ENCODE measurements at places on chromosomes 5 and 9.
A peak's percentile ranks its signal among the peaks of the same experiment; 100 is the strongest.

DNA sequence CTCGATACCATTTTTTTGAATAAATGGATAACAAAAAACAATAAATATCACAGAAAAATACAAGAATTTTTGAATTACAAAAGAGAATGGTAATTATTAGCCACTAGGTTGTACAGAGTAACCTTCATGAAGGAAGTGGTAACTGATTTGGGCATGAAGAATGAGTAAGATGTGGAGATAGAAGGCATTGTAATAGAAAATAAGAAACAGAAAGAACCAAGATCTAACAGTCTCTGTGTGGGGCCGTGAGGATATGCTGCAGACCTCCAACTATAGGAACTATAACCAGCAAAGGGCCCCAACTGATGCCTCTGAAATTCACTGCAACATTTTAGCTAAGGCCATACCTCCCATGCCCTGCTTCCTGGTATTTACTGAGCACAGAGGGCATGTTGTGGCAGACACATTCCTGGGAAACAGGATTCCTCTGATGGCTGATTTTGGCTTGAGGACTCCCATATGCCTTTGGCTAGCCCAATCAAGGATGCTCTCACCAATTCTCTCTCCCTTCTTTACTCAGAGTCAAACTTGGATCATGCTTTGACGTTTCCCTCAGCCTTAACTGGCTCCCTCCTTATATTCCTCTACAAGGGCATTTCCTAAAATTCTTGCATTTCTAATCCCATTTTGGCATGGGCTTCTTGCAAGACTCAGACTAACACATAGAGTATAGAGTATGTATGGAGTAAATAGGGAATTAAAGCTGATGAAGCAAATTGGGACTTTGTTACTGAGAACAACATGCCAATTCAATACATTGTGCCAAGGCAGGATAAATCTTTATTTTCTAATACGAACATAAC is 208.9 kb downstream of the PDE4D start:
- H3K4me1 ChIP-seq = no peaks in the 10 kb centered on the region
- no peak overlapping the region for H3K4me3 ChIP-seq
- H3K27me3 ChIP-seq = no peaks in the 10 kb centered on the region
- no peak overlapping the region for H3K27ac ChIP-seq

DNA sequence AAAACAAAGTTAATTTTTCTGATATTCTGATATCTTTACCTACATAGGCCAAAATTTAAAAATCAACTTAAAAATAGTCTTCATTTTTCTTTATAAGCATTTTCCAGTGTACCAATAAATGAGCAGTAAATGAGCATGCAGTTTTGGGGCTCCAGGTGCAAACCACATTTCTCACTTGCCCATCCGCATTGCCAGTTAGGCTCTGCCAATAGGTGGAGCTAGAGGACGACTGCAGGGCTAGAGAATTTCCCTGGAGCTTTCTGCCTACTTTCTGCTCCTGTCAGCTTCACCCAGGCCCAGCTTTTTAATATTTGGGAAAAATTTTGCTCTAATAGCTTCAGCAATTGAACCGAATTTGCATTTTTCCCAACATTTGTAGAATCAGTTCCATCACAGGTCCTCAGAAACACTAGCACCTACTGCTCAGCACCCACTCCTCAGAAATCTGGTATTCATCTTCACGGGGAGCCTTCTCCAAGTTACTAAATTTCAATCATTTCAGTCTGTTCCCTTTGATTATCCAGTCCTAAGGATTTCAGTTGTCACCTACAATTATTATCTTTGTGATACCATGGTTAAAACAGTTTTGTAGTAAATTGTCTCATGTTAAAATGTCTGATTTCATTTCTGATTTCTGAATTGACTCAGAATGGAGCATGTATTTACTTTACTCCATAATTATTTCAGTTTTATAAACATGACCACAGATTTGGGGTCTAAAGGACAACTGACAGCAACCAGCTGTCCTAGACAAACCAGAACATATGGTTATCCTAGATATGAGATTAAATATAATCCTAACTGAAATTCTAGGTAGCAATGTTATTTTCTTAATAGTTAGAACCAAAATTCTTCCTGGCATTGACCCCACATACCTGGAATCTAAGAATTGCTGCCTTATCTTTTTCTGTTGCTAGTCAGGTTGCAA is 104.6 kb upstream of the FAM174A start:
- no peak overlapping the region for H3K4me3 ChIP-seq
- H3K27ac ChIP-seq = no peak overlapping the region
- no peak for DNase-seq
- H3K36me3 ChIP-seq = no peaks in the 10 kb centered on the region

DNA sequence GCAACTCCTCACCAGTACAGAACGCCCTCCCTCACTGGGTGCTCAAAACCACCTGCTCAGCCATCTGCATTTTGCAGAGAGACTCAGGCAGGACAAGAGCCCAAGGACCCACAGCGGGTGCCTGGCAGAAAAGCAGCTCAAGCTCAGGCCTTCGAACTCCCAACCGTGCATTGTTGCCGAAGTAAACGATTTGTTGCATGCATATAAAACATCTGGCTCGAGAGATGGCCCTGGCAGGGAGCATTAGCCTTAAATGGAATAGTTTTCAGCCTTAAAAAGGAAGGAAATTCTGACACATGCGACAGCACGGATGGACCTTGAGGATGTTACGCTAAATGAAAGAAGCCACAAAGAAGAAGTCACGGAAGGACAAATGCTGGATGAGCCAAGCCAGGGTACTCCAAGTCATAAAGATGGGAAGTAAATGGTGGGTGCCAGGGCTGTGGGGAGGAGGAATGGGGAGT is 160.4 kb upstream of the PHYKPL start:
- DNase-seq = no peak
- no peaks in the 10 kb centered on the region for H3K27me3 ChIP-seq
- no peak overlapping the region for H3K4me3 ChIP-seq
- H3K4me1 ChIP-seq = peaks cover 9% of the 10 kb centered on the region
- no peaks in the 10 kb centered on the region for H3K36me3 ChIP-seq

GRCh38 chr5:163347671-163348070 is 89.7 kb upstream of the CCNG1 start:
- no peaks in the 10 kb centered on the region for H3K27me3 ChIP-seq
- H3K36me3 ChIP-seq = no peaks in the 10 kb centered on the region
- no peak for DNase-seq
- H3K4me3 ChIP-seq = no peak overlapping the region
- H3K4me1 ChIP-seq = no peaks in the 10 kb centered on the region

DNA sequence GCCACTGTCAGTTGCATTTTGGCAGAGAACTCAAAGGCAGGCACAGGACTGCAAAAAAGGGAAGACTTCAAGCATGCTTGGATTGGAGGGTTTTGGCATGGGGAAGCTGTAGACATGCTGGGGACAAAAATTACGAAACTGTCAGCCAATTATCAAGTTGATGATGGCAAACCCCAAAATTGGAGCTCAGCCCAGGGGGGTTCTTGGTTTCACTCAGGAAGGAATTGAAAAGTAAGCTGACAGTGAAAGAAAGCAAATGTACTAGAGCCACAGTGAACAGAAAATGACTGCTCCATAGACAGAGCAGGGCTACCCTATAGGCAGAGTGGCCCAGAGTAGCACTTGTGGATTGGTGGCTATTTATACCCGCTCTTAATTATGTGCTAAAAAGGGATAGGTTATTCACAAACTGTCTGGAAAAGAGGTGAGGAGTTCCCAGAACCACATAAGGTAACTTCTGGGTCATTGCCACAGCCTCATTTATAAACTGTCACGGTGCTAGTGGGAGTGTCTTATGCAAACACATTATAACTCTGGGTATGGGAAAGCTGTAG is 14.6 kb upstream of the CFAP95 start:
- H3K4me3 ChIP-seq = no peak overlapping the region
- H3K36me3 ChIP-seq = no peaks in the 10 kb centered on the region
- no peaks in the 10 kb centered on the region for H3K4me1 ChIP-seq
- no peak overlapping the region for H3K27ac ChIP-seq
- H3K27me3 ChIP-seq = no peaks in the 10 kb centered on the region

GRCh38 chr5:122091936-122092600 is 14.0 kb upstream of the LOX start:
- H3K27me3 ChIP-seq = no peaks in the 10 kb centered on the region
- DNase-seq = no peak
- H3K4me3 ChIP-seq = no peak overlapping the region
- no peak overlapping the region for H3K27ac ChIP-seq
- H3K36me3 ChIP-seq = no peaks in the 10 kb centered on the region
- H3K4me1 ChIP-seq = no peaks in the 10 kb centered on the region

DNA sequence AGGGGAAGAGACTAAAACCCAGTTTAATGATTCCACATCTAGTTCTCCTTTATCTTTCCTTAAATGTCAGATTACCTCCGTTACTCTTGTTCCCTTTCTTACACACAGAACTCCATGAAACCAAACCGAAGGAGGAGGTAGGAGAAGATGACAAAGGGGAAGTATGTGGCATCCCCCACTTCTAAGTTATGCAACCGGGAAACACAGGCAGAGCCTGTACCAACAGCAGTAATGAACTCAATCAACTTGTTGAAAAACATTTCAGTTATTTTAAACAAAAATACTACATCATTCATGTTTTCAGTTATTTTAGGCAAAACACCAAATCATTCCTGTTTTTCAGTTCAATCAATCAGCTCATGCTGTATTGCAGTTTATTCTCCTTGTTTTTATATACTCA is 101.8 kb downstream of the PCSK1 start:
- no peak for DNase-seq
- H3K27ac ChIP-seq = no peak overlapping the region
- no peak overlapping the region for H3K4me3 ChIP-seq
- no peaks in the 10 kb centered on the region for H3K4me1 ChIP-seq
- H3K36me3 ChIP-seq = no peaks in the 10 kb centered on the region

DNA sequence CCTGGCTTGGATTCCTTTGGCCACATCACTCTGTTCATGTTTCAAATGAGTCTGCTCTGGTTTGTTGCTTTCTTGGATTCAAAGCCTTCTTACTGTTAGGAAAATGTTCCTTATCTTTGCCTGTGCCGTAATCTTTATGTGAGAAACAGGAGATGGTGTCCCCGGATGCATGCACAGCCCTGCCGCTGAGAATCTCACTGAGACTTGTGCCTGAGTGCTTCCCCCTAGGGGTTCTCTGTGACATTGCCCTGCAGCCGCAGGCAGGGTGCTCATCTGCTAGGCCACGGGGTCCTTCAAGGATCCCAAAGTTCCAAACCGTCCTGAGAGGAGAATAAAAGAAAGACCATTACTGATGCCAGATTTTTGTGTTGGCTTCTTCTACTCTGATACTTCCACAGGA is 81.4 kb upstream of the ANKRD55 start:
- H3K4me1 ChIP-seq = no peaks in the 10 kb centered on the region
- H3K27me3 ChIP-seq = no peaks in the 10 kb centered on the region
- DNase-seq = no peak

GRCh38 chr5:93519740-93520139 is 61.3 kb downstream of the NR2F1-AS1 start:
- no peaks in the 10 kb centered on the region for H3K27me3 ChIP-seq
- DNase-seq = no peak
- no peaks in the 10 kb centered on the region for H3K4me1 ChIP-seq
- H3K36me3 ChIP-seq = no peaks in the 10 kb centered on the region
- H3K4me3 ChIP-seq = no peak overlapping the region

GRCh38 chr5:95102687-95103086 is 182.2 kb downstream of the MCTP1 start:
- H3K4me1 ChIP-seq = no peaks in the 10 kb centered on the region
- no peaks in the 10 kb centered on the region for H3K27me3 ChIP-seq
- no peaks in the 10 kb centered on the region for H3K36me3 ChIP-seq
- no peak for DNase-seq
- no peak overlapping the region for H3K27ac ChIP-seq
- no peak overlapping the region for H3K4me3 ChIP-seq

DNA sequence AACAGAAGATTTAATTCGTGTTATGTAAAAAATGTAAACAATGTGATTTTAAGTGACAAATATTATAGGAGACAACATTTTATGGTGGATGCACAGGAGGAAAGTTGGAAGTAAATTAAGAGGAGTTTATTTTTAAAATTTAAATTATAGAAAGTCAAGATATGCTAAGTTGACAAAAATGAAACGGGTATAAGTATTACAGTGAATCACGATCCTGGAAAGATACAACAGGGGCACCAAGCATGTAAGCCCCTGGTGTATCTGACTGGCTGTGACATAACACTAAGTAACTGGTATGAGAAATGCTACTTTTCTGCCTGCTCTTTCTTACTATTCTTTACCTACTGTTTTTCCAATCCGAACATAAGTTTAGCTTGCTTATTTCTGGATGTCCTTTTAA is 419.8 kb upstream of the CHD1 start:
- no peak overlapping the region for H3K27ac ChIP-seq
- H3K27me3 ChIP-seq = no peaks in the 10 kb centered on the region
- no peak for DNase-seq
- H3K4me3 ChIP-seq = no peak overlapping the region
- H3K4me1 ChIP-seq = no peaks in the 10 kb centered on the region

GRCh38 chr5:142107036-142107735 is 1.4 kb upstream of the NDFIP1 start:
- H3K36me3 ChIP-seq = no peaks in the 10 kb centered on the region
- peak overlapping the region; percentile 39 for H3K27ac ChIP-seq
- no peaks in the 10 kb centered on the region for H3K27me3 ChIP-seq
- no peak overlapping the region for H3K4me3 ChIP-seq
- DNase-seq = no peak

DNA sequence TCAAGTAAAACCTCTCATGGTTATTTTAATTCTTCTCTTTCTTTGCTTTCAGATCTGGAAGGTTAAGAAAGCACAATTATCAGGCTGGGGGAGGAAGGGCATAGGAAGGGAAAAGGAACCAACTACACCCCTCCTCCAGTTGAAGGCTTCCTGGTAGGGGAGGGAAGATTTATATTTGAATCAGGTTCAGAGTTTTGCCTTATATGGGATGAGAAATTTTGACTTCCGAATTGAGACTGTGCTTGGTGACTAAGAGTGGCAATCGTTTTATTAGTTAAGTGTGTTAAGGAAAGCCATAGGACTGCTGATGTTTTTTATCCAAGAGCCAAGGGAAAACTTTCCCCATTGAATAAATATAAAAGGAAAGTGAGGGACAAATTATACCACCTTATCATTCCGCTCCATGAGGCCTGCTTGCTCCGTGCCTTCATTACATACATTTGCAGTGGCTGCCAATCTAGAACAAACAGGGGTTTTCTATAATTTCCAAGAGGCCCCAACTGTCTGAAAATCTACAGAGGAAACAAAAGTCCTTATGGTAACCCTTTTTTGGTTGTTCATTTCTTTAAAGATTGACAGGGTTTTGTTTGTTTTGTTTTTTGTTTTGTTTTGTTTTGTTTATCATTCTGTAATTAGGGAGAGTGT is 115.7 kb upstream of the EPB41L4A start:
- no peaks in the 10 kb centered on the region for H3K4me1 ChIP-seq
- no peaks in the 10 kb centered on the region for H3K36me3 ChIP-seq
- H3K27ac ChIP-seq = no peak overlapping the region
- DNase-seq = no peak
- H3K4me3 ChIP-seq = no peak overlapping the region

Data from right atrium auricular region (tissue), 2 donors.